ENCODE measurements at places on chromosomes 3 and 15. TPM values are rescaled to one million over a fixed set of nuclear protein-coding genes. Genes with fewer than 3 reads are reported as not detected.

PCOLCE2 gene
- not detected for total RNA-seq

DNA sequence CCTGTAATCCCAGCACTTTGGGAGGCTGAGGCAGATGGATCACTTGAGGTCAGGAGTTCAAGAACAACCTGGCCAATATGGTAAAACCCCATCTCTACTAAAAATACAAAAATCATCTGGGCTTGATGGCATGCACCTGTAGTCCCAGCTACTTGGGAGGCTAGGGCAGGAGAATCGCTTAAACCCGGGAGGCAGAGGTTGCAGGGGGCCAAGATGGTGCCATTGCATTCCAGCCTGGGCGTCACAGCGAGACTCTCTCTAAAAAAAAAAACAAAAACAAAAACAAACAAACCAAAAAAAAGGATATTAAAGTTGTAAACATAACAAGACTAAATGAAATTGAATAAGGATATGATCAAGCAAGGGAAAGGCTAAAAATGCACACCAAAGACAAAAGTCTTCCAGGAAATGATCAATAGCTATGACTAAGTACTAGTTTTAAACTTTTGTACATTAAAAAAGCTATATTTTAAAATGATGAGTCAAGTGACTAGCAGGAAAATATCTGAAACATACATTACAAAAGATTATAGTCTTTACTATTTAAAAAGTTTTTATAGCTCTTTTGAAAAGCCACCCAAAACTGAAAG, 28.6 kb downstream of the KLHL6 start:
- DNase-seq: no peak

- DNase-seq: peak; percentile 49
These were observed 3.8 kb upstream of the OR4F15 start for GRCh38 chr15:101808201-101808600.

- DNase-seq: no peak
These were observed 30.5 kb downstream of the CD47 start for GRCh38 chr3:108060331-108060730.

ADGRG7 gene
- not detected for total RNA-seq
